ENCODE measurements at places on chromosomes 5 and 9.

GRCh38 chr5:141017943-141018342 lies 33.2 kb upstream of the PCDHB1 start:
- DNase-seq: no peak

DNA sequence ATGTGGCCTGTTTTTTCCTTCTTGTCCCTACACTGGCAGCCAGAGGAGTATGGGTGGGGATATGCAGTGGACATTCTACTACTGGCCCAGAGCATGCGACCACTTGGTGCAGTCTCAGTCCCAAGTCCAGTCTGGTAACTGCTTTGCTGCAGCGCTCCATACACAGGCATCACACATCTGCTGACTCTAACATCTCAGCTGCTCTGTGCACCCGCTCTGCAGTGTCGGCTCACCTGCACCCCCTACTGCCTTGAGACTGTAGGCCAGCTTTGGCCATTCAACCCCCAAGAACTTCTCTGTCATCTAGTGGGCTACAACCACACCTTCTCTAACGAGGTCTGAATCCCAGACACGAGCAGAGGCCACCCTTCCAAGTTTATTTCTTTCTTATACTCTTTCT lies 46.4 kb upstream of the SLCO6A1 start:
- no peak for DNase-seq

DNA sequence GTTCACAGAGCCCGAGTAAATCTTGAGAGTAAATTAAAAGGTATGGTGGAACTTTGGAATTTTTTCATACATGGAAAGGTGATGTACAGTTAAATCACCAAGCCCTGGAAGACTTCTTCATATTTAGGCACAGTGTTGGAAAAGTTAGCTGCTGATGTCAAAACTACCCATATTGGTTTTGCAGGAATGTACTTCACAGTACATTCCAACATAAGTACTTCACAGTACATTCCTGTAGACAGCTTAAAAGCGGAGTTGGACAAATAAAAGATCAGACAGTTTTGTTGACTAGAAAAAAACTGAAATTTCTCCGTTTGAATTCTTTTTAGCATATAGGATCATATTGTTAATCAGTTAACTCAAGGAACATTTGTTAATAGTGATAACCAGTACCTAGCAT lies 1.8 kb downstream of the RANBP17 start:
- no peak for DNase-seq

- DNase-seq: no peak
Measured at GRCh38 chr9:18675332-18675731, 201.4 kb downstream of the ADAMTSL1 start.

DNA sequence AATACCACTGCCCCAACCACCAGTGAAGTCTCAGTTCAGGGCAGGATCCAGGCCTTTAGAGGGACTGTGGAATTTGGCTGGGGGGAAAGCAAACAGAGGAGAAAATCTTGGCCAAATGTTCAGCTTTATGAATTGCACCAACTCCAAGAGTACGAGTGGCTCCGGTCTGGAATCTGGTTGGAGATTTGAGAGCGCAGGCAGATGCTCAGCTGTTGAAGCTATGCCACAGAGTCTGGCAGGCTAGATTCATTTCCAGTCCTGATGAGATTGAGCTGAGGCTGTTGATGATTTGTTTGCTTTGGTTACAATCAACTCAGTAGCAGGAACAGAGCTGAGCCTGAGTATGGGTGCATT lies 9.1 kb upstream of the HSPB3 start:
- no peak for DNase-seq

DNA sequence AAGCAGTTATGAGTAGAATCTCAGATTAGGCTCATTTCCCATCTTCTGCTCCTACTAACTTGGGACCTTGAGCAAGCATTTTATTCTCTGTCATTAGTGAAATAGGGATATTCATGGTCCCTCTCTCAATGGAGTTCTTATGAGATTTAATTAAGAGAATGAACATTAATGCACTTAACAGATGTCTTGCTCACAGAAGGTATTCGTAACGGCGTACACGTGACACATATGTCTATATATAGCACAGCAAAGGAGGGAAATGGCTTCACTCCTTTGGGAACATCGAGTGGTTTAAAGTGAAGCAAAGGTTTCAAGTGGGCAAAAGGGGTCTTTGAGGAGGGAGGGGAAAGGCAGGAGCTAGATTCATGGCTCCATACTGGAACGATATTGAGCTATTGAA lies 24.6 kb downstream of the KDM4C start:
- DNase-seq: no peak

- DNase-seq: no peak
Measured at GRCh38 chr5:123705741-123706140, 193.8 kb downstream of the CSNK1G3 start.

- DNase-seq: no peak
Measured at GRCh38 chr9:134061688-134062371, 6.0 kb downstream of the BRD3 start.

DNA sequence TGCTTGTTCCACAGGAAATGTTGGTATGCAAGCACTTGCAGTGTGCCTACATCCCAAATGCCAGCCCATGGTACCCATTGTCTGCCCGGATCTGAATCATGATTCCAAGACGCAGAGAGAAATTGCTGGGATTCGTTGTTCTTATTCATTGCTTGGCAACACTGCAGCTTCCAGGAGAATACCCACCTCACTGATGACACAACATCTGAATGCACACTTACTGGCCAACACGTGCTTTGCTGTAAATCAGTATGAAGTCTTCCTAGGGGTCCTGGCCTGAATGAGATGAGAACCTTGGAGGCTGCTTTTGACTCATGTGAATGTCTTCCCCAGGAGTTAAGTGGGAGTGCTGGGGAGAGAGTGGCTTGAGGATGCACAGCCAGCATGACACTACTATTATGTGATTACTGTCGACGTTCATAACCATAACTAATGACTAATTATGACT lies 11.6 kb downstream of the SRD5A1 start:
- DNase-seq: no peak

DNA sequence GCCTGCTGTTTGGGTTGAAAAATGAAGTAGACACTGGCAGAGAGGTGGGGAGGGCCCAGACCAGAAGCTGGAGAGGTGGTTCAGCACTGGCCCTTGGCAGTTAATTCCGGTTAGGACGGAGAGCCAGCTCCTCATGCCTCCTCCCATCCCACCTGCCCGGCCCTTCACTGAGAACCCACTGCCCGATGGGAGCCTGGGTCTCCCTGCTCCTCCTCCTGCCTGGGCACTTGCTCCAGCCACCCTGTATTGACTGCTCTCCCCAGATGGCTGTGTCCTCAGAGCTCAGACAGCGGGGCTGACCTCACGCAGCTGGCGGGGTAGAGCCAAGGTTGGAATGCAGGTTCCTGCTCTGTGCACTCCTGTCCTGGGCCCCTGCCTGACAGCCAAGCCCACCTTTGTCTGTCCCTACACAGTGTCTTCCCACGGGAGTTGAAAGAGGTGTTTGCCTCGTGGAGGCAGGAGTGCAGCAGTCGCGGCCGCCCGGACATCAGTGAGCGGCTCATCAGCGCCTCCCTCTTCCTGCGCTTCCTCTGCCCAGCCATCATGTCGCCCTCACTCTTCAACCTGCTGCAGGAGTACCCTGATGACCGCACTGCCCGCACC lies 114.7 kb downstream of the DAB2IP start:
- no peak for DNase-seq

DNA sequence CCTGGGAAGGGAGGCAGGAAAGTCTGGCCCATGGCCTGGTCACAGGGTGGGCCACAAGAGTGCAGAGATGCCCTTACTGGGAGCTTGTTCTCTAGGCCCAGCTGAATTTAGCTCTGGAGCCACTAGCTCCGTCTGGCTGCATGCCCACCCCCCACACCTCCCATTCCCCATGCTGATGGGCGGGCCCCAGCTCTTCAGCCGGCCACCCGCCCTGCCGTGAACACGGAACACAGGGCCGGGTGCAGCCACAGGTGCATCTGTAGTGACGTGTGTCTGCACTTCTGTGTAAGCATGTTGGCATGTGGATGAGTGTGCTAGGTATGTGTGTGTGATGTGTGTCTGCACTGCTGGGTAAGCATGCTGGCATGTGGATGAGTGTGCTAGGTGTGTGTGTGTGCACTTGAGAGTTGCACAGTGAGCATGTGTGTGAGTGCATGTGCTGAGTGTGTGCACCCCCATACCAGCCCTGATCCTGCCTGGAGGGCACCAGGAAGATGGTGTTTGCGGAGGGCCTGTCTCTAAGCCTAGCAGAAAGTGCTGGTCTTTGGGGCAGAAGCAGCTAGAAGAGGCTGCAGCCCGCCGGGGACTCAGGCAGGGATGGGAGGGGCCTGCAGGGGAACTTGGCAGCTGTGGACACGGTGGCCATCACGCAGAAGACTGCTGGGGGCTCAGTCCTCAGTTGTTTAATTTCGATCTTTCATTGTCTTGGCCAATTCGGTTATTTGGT lies 136.4 kb downstream of the CACNA1B start:
- no peak for DNase-seq

- DNase-seq: no peak
Measured at GRCh38 chr9:9950813-9951212, 662.0 kb downstream of the PTPRD start.

DNA sequence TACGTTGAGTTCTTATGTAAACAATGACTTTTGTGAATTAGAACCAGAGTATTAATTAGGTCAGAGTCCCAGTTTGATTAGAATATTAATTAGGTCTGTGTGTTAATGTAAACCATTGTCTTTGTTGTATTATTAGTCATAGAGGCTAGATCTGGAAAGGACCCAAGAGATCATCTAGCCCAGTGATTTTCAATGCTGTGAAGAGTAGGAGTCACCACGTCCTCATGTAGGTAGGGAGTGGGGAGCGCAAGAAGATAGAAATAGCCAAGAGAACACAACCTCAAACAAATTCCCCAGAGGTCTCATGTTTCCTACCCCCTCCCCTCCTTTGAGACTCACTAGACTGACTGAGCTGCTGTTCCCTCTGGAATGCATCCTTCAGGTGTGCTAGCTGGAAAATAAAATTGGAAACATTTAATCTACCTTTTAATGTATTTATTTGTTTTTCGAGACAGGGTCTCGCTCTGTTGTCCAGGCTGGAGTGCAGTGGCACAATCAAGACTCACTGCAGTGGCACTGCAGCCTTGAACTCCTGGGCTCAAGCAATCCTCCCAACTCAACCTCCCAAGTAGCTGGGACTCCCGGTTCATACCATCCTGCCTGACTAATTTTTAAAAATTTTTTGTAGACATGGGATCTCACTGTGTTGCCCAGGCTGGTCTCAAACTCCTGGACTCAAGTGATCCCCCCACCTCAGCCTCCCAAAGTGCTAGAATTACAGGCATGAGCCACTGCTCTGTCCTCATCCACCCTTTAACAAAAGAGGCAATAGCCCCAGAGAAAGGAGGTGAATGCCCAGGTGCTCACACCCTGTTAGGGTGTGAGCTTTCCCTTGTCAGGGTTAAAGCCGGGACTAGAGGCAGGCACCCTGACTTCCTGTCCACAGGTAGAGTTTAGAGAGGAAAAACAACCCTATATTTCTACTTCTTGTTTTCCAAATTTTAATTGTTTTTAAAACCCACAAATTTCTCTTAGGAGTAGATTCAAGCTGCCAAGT lies 92.9 kb downstream of the INIP start:
- DNase-seq: no peak

- DNase-seq: no peak
Measured at GRCh38 chr5:109281136-109281690, 128.6 kb downstream of the PJA2 start.

GRCh38 chr5:147708708-147709107 lies 73.8 kb downstream of the JAKMIP2 start:
- DNase-seq: no peak

- no peak for DNase-seq
Measured at GRCh38 chr9:82410866-82411265, 422.3 kb downstream of the SPATA31D1 start.
